Activated CD4-positive, alpha-beta T cell treated with anti-CD3 and anti-CD28 coated beads, Interleukin-2, amount 10 ng/mL, durations not matched to agents 7 days and 5 days (primary cell): ENCODE measurements at places on chromosomes 7 and 10.

DNA sequence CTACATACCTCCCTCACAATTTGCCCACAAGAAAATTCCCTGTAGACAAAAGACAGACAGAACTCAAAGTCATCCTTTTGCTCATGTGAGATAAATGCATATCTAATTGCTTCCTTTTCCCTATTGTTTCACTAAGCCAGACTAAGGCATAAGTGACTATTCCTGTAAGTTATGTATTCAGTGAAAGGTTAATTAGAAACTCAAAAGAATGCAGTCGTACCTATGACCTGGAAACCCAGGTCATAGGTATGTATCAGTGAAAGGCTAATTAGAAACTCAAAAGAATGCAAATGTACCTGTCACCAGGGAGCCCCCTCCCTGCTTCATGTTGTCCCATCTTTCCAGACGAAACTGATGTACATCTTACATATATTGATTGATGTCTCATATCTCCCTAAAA is 10.3 kb upstream of the GARS1 start:
- no peak overlapping the region for H3K27ac ChIP-seq
- DNase-seq = no peak
- H3K4me3 ChIP-seq = no peak overlapping the region
- peaks cover 70% of the 10 kb centered on the region for H3K36me3 ChIP-seq
- no peaks in the 10 kb centered on the region for H3K27me3 ChIP-seq

GRCh38 chr10:62022830-62023229 is 121.3 kb downstream of the ARID5B start:
- no peak overlapping the region for H3K4me3 ChIP-seq
- H3K27me3 ChIP-seq = no peaks in the 10 kb centered on the region
- peaks cover 75% of the 10 kb centered on the region for H3K4me1 ChIP-seq
- H3K27ac ChIP-seq = no peak overlapping the region
- no peak for DNase-seq

DNA sequence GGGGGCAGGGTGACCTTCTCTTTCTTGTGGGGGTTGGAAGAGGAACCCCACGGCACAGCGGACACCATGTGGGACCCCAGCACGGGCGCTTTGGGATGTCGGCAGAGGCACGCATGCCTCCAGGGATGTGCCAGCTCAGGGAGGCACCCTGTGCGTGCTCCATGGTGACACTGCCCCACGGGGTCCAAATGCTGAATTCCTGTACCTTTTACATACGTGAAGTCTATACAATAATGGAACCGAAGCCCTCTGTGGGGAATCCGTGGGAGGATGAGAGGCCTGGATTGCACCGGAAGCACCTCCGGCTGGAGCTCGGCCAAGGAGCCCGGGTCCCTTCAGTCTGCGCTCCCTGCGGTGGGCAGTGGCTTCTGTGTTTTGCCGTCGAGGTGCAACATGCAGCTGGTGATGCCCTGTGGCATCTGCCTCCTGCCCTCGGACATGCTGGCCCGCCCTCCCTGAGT is 524.3 kb downstream of the DNAJB6 start:
- H3K4me1 ChIP-seq = no peaks in the 10 kb centered on the region
- H3K27me3 ChIP-seq = no peaks in the 10 kb centered on the region
- H3K4me3 ChIP-seq = no peak overlapping the region
- no peak overlapping the region for H3K27ac ChIP-seq
- H3K36me3 ChIP-seq = no peaks in the 10 kb centered on the region

DNA sequence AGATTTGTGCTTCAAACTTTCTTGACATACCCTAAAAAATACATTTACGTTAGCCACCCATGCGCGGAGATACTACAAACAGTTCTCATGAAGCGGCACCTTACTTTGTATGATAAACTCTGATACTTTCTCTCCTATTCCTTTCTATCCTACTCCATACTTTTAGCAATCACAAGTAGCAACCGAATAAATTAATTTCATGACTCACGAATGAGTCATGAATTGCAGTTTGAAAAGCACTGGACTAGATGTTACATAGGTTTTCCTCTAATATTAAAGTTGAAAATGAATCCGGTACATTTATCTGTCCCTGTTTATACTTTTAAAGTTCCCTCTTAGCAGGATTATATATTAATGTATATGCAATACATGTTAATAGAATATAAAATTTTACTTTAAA is 67.6 kb downstream of the CUBN start:
- H3K27ac ChIP-seq = no peak overlapping the region
- peaks cover 8% of the 10 kb centered on the region for H3K36me3 ChIP-seq
- peaks cover 33% of the 10 kb centered on the region for H3K4me1 ChIP-seq
- no peaks in the 10 kb centered on the region for H3K27me3 ChIP-seq
- H3K4me3 ChIP-seq = no peak overlapping the region
- DNase-seq = no peak

- H3K27ac ChIP-seq = no peak overlapping the region
- peaks cover 2% of the 10 kb centered on the region for H3K4me1 ChIP-seq
- no peaks in the 10 kb centered on the region for H3K27me3 ChIP-seq
- H3K36me3 ChIP-seq = no peaks in the 10 kb centered on the region
These were observed 76.0 kb upstream of the GRB10 start for GRCh38 chr7:50858528-50859245.

- peak; percentile 46 for DNase-seq
- H3K4me3 ChIP-seq = peak overlapping the region; percentile 8
- no peaks in the 10 kb centered on the region for H3K27me3 ChIP-seq
- peak overlapping the region; percentile 67 for H3K27ac ChIP-seq
- peaks cover 82% of the 10 kb centered on the region for H3K4me1 ChIP-seq
These were observed 8.1 kb downstream of the STK17A start for GRCh38 chr7:43590862-43591557.

DNA sequence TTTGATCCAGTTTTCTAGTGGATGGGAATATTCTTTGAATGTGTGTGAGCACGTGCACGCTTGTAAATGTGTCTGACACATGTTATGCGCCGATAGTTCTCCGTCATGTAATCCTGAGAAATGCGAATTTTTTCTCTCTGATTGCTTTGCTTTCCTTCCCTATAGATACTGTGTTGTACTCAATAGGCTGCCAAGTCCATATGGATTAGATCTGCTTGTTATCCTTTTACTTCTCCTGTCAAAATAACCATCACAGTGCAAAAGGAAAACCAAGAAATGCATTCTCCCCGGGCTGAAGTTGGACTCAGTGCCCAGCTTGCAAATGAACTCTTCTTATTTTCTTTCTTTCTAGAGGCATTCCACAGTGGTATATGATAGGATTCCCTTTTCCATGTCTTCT is 131.9 kb downstream of the KIAA1217 start:
- peaks cover 2% of the 10 kb centered on the region for H3K27me3 ChIP-seq
- no peaks in the 10 kb centered on the region for H3K36me3 ChIP-seq
- H3K4me3 ChIP-seq = no peak overlapping the region
- H3K4me1 ChIP-seq = no peaks in the 10 kb centered on the region

DNA sequence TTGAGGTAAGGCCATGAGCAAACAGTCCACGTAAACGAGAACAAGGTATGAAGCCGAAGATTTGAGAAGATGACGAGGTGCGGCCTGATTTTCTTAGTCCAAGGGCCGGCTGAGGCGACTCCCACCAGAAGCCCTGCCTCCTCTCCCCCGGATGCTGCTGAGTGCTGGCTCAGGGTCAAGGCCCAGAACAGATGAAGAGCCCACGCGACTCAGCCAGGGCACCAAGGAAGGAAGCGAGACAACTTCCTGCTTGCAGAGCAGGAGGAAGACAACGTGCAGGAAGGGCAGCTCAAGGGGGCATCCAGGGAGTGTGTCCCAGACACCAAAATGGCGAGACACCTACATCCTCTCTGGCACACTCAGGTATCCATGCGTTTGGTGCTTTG is 99.5 kb downstream of the CYTH3 start:
- H3K36me3 ChIP-seq = no peaks in the 10 kb centered on the region
- no peaks in the 10 kb centered on the region for H3K27me3 ChIP-seq
- no peak overlapping the region for H3K4me3 ChIP-seq
- DNase-seq = no peak
- peak overlapping the region; percentile 5 for H3K27ac ChIP-seq
